ENCODE measurements at places on chromosomes 1 and 21.

DNA sequence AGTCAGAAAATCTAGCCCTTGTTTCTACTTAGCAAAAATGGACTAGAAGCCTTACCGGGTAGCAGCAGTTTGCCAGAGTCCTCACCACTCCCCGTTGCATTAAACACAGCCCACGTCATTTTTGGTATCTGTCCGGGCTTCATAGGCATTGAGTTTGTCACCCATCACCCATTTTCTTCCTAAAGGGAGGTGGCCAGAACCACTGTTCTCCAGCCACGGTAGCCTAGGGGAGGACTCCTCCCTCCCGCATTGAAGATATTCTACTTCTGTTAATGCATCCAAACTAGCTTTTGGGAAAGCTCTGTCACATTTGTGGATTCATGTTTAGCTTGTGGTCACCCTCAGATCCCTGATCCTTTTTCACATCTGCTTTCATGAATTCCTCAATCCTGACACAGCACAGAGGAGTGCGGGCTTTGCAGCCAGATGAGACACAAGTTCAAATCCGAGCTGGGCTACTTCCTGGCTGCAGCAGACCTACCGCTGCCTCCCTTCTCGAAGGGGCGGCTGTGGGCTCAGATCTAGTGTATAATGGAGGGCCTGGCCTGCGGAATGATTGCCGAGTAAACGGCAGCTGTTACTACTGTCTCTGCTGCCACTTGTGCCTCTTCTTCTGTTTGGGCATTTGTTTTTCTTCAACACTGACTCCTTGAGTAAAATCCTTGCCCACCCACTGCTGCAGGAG, 63.2 kb upstream of the EFHD2 start:
- no peak for DNase-seq

DNA sequence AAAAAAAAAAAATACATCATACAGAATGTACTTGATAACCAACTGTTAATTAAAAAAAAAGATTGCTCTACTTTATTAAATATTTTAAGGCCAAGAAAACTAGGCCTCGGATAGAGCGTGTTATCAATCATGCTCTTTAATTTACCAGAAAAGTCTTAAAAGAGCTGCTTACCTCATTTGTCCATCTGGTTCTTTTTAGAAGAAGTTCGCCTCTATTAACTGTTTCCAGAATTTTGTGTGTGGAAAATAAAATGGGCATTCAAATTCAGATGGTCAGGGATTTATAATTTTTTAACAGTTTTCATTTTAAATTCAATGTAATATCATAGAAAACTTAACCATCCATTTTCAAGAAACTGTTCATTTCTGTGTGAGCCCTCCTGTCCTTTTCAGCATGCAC, 53.8 kb downstream of the KCNK1 start:
- no peak for DNase-seq

DNA sequence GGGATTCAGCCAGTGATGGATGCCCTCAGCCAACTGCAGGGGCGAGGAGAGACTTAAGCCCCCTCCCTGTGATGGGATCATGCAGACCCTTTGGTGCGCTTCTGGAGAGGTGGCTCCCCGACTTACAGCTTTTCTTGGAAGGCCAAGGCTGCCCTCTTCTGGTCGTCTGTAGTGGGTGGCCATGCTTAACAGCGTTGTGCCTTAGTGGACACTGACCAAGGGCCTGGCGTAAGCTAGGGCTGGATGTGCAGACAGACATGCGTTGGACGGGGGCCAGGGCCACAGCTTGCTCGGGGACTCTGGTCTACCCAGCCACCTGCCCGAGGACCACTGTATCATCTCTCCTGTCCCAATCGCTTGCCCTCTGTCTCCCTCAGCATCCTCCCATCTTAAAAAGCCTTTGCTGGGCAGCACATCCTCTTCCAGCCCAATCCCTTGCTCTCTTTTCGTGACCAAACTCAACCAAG, 5.5 kb downstream of the AZIN2 start:
- no peak for DNase-seq

DNA sequence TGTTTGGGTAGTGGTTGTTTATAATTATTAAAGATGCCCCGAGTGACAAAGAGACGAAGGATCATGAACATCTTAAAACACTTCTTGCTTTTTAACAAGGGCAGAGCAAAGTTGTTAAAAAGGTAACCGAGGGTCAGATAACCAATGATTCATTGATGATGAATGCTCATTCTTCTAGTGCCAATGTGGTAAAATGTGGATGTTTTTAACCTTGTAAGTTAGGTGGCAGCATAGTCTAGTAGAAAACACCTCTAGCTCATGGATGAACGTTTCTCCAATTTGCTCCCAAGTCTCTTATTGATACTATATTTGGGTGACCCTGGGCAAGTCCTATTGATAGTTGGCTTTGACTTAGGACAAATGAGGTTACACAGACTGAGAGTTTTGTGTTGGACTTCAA, 167.9 kb downstream of the KIF26B start:
- DNase-seq, result no peak

DNA sequence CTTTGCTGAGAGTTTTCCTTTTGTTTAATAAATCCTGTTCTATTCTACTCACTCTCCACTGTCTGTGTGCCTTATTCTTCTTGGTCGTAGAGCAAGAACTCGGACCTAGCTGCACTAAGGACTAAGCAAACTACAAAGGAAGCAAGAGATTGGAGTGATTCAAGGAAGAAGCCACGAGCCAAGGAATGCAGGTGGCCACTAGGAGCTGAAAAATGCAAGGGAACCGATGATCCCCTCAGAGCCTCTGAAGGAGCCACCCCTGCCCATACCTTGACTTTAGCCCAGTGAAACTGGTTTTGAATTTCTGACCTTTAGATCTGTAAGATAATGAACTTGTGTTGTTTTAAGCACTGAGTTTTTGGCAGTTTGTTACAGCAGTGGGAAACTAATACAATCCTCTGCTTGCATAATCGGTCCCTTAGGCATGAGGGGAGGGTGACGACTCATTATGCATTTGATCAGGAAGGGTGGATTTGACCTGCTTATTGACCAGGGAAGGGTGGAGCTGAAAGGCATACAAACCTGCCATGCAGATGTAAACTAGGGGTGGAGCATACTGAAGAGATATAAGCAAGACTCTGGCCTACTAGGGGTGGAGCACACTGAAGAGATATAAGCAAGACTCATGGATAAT, 6.2 kb upstream of the CA6 start:
- no peak for DNase-seq

DNA sequence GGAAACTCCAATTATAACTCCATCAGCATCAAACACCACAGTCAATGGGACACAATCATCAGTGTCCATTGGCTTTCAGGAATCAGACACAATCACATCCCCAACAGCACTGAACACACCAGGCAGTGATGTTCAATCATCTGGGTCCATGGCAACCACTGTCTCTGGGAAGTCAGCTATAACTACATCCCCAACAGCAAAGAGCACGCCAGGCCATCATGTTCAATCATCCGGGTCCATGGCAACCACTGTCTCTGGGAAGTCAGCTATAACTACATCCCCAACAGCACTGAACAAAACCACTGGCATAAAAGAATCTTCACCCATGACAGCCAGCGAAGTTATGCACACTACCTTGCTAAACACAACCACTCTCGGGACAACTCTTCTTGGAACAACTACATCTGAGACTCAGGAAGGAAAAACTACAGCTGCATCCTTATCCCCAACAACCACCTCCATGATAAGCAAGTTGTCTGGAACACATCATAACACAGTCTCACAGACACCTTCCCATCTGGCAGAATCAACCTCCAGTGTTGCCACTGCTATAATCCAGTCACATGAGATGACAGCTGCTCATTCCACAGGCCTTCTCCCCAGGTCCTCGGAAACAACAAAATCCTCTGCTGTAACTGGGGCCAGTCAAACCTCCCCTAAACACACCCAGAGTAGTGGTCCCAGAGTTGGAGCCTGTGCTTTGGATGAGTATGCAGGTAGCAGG, 19.9 kb downstream of the CATSPER4 start:
- DNase-seq, result no peak

DNA sequence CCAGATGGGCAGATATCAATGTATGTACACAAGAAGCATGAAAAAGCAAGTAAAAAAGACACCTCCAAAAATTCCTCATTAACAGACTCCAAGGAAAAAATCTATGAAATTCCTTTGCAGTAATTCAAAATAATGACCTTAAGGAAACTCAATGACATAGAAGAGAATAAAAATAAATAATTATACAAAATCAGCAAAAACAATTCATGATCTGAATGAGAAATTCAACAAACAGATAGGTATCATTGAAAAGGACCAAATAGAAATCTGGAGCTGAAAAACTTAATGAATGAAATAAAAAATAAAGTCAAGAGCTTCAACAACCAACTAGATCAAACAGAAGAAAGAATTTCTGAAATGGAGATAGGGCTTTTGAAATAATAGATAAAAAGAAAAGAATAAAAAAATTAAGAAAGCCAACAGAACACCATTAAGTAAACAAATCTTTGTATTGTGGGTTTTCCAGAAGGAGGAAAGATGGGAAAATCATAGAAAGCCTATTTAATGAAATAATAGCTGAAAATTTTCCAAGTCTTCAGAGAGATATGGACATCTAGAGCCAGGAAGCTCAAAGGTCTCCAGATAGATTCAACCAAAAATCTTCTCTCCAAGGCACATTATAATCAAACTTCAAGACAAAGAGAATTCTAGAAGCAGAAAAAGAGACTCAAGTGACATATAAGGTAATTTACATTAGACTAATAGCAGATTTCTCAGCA, 52.0 kb upstream of the KCNK1 start:
- no peak for DNase-seq

GRCh38 chr1:77126307-77126706, 92.9 kb downstream of the PIGK start:
- no peak for DNase-seq

DNA sequence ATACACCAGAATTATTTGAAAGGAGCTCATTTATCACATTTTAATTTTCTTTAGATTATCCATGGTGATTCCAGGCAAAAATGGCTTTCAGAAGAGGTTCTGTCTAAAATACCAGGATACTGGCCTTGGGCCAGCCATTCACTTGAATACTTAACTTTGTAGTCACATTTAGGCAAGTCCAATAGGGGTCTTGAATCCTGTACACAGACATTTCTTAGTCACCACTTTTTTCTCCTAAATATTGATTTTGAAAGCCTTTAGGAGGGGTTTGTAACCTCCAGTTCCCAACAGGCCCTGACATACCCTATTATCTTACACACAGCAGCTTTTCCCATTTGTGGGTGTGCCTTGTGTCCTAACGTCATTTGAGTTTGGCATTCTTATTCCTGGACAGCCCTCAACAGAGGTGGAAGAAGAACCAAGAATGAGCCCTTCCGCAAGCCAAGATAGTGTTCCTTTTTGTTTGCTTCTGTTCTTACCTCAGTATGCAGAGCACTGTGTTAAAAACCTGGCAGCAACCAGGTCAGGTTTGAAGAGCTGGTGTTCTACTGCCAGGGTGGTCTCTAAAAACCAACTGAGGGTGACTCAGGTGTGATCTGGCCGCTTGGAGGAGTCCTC, 19.5 kb downstream of the MAP3K7CL start:
- DNase-seq, result no peak

GRCh38 chr1:56356376-56356990, 222.9 kb downstream of the PLPP3 start:
- no peak for DNase-seq

DNA sequence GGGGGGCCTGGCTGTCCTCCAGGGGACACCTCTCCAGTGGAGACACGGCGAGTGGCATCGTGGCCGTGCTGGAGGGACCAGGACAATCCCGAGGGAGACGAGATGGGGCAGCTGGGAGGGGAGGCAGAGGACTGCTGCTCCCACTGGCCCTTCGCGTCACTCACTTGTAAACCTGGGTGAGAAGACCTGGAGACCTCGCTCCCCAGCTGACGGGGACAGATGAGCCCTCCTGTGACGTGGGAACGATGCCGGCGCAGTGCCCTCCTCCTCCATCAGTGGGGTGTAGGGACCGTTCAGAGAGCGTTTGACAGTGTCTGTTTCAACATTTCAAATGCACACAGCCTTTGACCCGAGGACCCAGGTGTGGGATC, 4.6 kb downstream of the SPATC1L start:
- DNase-seq, result no peak

DNA sequence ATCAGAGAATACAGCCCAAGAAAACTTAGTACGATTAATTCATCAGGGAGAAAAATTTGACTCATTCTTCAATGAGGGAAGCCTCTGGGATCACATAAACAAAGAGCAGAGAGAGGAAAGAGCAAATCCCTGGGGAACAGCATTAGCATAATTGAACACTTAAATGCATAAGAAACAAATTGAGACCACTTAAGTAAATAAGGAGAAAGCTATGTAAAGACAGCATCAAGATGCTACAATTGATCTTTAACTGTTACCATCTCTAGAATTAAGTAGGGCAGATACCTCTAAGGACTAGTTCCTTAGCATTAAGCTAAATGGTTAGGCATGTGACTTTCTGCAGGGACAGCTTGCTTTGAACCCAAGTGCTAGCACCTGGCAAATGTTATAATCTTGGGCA, 265.1 kb upstream of the NEGR1 start:
- DNase-seq, result no peak

- no peak for DNase-seq
Measured at GRCh38 chr1:215728169-215728568, 161.1 kb downstream of the KCTD3 start.

GRCh38 chr1:100299521-100300222, 33.7 kb downstream of the RTCA start:
- no peak for DNase-seq

DNA sequence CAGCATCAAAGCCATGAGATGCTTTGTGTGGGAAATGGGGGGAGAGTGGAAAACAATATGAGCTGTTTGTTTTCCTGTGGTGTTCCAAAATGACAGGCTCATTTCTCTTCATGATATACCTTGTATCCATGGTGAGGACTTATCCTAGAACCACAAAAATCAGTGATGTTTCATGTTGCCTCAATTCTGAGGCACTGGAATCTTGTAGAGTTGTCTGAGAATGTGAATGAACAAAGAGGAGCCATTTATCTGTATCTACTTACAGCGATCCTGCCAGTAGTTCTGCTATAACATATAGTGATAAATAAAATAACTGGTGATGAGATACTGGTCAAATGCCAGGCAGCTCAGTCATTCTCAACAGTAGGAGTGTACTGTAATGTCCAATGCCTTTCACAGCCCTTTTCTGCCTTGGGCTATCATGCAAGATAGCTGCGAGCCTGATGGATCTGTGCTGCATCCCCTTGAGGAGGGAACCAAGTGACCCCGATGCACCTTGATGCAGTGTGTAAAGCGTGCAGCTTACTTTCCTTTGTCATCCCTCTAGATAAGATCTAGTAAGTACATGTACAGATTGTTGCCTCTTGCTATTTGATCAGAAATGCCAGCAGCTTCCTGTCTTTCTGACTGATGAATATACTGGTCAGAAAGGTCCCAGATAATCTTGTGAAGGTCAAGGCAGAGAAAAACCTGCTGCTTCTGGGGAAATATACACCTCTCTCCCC, 52.8 kb downstream of the SLC44A3 start:
- no peak for DNase-seq

GRCh38 chr1:234735476-234735875, 125.5 kb upstream of the IRF2BP2 start:
- DNase-seq, result no peak

GRCh38 chr1:24566236-24566867, 10.5 kb downstream of the NCMAP start:
- DNase-seq, result no peak

DNA sequence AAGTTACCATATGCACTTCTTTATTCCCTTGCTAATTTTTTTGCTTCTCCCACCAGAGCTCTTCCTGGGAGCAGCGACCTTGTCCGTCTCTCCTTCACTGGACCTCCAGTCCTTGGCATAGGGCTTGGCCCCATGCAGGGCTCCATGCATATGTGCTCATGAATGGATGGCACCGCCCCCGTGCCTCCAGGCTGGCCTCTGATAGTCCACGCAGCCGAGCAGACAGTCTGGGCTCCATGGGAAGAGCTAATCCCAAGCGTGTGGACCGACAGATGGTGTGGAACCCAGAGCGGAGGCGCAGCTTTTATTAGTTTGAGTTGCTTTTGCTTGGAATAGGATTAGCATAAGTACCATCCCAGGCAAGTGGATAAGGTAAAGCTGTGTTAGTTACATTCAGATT, 41.8 kb downstream of the CDCP2 start:
- DNase-seq, result no peak
